ENCODE measurements at places on chromosomes 3 and 15. TPM values are rescaled to one million over a fixed set of nuclear protein-coding genes. Genes with fewer than 3 reads are reported as not detected.

Gene UTS2B
- total RNA-seq = 0.52 TPM

Gene CCR3
- total RNA-seq = 0.13 TPM

Gene GUCA1C
- total RNA-seq = not detected

Gene PIK3CB
- total RNA-seq = 19.2 TPM

Gene AMOTL2
- 259 TPM for total RNA-seq

Gene SCN5A
- total RNA-seq = under 0.01 TPM

Gene GOLGA8S
- total RNA-seq = 0.13 TPM

Gene COMMD2
- total RNA-seq = 55.7 TPM

Gene IMPG2
- 0.39 TPM for total RNA-seq

Gene KBTBD13
- total RNA-seq = not detected

Gene TRPM7
- total RNA-seq = 131 TPM

Gene SI
- not detected for total RNA-seq

Gene CPLX3
- not detected for total RNA-seq

Gene RLBP1
- not detected for total RNA-seq

Gene KLHL40
- not detected for total RNA-seq

Gene EFHB
- total RNA-seq = 4.2 TPM

Measured in articular chondrocyte of knee joint (primary cell).